Right ventricle myocardium inferior (tissue), 1 donor: ENCODE measurements at places on chromosomes 7 and 10.
A peak's percentile ranks its signal among the peaks of the same experiment; 100 is the strongest.

DNA sequence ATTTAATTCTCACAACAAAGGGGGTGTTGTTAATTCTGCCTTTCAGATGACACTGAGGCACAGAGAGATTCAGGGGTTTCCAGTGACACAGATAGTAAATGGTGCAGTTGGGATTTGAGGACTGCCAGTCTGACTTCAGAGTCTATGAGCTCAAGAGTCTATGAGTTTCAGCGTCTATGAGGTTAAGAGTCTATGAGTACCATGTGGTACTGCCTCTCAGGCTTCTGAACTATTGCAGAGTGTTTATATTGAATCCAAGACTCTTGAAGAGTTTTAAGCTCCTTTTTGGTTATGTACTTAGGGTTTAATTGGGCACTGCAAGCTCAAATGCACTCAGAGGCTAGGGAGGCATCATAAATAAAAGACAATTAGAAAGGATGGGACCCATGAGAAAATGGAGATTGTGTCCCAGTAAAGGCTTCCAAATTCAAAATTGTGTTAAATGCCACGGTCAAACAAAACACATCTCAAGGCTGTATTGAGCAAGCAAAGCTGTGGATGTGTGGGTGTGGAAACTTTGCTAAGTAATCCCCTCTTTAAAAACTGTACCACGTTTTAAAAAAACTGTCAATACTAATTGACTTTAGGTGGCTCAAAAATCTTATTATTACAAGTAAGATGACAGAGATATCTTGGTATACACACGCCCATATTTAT is 123.9 kb upstream of the FAM171A1 start:
- DNase-seq = no peak

DNA sequence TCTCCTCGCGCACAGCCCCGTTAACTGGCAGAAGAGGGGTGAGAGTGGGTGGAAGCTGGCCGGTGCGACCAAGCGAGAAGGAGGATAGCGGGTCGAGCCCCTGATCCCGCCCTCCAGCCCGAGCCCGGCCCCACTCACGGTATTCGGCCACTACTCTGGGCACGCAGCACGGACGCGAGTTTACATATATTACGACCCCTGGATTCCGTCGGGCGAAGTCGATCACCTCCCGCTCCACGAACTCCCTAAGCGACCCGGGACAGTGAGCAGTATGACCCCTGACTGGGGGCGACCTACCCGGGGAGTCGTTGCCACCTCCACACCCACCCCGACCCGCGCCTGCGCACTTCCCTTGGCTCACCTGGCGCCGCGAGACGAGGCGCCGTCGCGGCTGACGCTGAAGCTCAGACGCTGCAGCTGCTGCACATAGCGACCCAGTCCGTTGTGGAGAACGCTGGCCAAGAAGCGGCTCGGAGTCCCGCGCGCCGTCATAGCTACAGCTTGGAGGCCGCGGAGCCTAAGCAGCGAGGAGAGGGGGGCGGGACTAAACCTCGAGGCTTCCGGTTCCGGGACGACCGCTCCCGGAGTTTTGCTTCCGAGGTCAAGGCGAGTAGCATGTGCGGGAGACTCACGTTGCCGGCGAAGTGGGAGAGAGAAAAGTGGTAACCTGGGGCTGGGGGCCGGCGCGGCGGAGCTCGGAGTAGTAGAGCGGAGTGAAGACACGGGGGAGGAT is at the start of the genes MRPL43 and TWNK:
MRPL43 (minus strand) TSS at position 546 of the 733 bp plus-strand sequence; CDS start at position 492, 54 bp downstream.
TWNK (plus strand) TSS at position 592 of the 733 bp plus-strand sequence. CDS start 668 bp downstream, outside the sequence.
- DNase-seq = peak; percentile 93

DNA sequence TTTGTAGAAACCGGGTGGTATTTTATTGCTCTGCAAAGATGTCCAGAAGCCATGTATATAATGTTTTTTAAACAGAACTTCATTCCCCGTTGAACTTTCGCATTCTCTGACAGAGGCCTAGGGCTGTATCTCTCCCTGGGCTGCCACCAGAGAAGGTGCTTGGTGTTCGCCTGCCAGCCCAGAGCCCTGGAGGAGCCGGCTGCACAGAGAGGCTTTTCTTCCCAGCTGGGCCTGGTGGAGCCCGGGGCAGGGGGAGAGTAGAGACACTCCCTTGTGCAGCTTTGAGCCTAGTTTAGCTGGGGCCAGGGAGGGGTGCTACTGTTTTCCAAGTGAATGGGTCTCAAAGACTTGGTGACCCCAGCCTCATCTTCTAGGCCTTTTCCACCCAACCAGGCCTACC is 13.6 kb upstream of the TRIM8 start:
- no peak for DNase-seq

GRCh38 chr10:124975977-124976514 is 34.1 kb downstream of the ZRANB1 start:
- DNase-seq = no peak

DNA sequence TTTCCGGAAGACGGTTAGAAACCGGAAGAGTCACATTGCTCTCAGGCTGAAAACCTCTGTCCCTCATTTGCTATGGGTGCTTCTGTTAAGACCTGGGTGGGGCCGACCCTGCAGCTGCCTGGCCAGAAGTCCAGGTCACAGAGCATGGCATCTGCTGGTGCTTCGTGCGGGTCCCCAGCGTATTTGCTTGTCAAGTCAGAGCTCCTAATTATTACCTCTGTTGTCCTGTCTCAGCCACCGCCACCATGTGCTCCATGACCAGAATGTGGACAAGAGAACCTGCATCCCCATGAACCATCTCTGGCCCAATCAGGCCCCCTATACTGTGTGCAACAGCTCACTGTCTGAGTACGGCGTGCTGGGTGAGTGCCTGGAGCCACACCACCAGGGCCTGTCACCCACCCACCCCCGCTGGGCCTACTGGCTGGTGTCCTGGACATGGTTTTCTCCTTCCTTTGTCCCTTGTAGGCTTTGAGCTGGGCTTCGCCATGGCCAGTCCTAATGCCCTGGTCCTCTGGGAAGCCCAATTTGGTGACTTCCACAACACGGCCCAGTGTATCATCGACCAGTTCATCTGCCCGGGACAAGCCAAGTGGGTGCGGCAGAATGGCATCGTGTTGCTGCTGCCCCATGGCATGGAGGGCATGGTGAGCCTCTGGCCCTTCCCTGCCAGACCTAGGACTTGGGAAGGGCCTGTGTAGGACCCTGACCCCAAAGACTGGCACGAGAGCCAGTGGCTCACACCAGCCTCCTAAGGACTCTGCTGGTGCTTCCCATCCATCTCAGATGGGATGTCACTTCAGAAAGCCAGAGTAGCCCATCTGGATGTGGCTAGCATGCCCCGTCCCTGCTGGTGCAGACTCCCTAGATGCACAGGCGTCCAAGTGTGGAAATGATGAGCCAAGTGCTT is 51.3 kb upstream of the ZMIZ2 start:
- no peak for DNase-seq

GRCh38 chr7:12549106-12549505 is 21.4 kb upstream of the SCIN start:
- DNase-seq = no peak

- peak; percentile 91 for DNase-seq
These were observed at the start of gene GNG11 for GRCh38 chr7:93921607-93922566. Gene GNG11, plus strand, starts transcription at chr7:93921735. Its CDS starts 403 bp downstream, at chr7:93922138.

DNA sequence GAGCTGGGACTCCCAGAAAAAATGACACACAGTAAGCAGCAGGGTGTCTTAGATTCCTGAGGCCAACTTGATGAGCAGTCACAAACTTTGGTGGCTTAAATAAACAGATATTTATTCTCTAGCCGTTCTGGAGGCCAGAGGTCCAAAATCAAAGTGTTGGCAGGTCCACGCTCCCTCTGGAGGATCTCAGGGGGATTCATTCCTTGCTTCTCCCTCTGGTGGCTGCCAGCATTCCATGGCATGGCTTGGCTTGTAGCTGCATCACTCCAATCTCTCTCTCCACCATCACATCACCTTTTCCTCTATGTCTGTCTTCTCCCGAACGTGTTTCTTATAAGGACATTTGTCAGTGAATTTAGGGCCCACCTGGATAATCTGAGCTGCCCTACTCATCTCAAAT is 98.4 kb downstream of the OSBPL3 start:
- no peak for DNase-seq

DNA sequence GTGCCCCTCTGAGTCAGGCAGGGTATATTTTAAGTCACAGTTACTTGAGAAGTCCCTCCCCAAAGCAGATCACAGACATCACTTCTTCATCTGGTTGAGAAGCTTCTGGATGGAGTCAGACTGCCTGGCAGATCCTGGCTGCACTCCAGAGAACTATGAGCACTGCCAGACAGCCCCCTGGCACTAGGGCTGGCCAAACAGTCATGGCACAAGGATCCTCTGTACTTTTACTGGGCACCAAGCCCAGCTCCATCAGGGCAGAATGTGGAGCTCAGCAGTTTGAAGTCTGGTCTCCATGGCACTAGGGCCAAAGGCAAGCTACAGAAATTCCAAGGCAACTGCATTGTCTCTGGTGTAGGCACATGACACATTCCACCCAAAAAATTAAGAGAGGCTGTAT is 162.1 kb downstream of the NRG3 start:
- DNase-seq = no peak

DNA sequence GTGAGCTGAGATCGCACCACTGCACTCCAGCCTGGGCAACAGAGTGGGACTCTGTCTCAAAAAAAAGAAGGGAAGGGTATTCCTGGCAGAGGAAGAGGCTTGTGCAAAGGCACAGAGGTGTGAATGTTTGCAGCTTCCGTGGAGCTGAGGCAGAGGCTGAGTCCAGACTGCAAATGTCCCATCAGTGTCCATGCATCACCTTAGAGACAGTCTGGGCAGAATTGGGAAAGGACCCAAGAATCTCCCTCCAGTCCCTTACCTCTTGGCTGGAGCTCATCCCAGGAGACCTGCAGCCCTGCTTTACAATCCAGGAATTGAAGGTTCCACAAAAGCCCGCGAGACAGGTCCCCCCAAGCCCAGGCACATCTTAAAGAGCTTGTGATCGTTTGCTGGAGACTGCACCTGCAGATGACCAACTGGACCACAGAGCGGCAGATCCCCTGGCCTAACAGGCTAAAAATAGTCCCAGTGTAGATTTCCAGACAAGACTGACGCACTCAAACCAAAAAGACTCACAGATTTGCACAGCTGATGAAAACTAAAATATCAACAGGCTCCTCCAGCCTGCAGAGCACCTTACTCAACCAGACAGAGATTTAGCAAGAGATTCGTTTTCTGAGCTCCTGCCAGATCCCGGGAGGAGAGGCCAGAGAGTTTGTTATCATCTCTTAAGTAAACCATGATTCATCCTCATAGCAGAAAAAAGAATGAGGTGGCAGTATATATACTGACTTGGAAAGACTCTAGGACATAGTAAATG is 22.9 kb upstream of the NANOS1 start:
- DNase-seq = no peak

DNA sequence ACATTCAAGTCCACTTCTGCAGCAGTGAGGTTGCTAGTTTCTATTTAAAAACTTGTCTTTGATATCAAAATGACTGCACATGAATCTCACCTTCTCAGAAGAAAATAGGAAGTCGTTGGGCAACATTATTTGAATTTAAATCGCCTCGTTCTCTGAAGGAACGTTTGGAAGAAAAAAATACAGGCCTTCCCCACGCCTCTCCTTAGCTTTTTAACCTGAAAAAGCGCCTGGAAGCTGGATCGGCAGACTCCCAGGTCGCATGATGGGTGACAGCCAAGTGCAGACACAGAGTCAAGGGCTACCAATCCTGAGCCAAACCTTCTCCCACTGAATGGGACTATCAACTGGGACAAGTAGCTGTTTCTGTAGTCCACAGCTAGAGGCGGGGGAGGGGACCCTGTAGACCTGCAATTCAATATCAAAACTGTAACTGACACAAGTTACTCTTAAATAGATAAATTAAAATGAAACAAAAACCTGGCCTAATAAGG is 2.2 kb downstream of the FAM53B start:
- no peak for DNase-seq

- DNase-seq = no peak
These were observed 21.8 kb upstream of the SEMA3C start for GRCh38 chr7:80940539-80941207.

DNA sequence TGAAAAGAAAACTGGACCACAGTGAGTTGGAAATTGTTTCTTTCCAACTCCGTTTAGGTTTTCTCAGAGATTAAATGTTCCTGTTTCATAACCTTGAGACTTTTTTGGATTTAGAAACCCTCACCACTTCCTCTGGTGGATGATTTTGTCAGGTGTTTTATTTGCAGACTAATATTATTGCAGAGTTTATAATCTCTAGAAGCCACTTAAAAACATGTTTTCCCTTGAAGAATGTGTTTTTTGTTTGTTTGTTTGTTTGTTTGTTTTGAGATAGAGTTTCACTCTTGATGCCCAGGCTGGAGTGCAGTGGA is 520 bp upstream of the MICU1 start:
- no peak for DNase-seq

GRCh38 chr7:155358948-155359712 is 61.5 kb downstream of the INSIG1 start:
- no peak for DNase-seq

- DNase-seq = peak; percentile 90
These were observed 74.1 kb downstream of the TACC2 start for GRCh38 chr10:122062831-122063674.

GRCh38 chr10:131022981-131023380 is 288.5 kb downstream of the TCERG1L start:
- DNase-seq = no peak

DNA sequence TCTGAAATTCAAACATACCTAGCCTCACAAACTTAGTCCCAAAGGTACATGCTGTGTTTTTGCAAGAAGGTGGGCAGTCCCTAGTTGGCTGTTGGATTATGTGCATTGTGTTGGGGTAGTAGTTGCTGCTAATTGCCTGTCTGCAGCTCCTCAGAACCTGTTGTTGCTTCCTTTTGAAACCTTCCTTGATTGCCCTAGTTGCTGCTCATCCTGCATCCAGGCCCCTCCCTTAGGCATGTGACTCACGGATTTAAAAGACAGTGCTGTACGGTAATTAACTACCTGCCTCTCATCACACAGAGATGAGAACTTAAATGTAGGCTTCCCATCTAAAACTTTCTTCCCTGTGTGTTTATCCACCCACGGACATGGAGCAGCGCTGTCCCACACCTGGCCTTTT is 67.7 kb downstream of the BMPR1A start:
- no peak for DNase-seq

DNA sequence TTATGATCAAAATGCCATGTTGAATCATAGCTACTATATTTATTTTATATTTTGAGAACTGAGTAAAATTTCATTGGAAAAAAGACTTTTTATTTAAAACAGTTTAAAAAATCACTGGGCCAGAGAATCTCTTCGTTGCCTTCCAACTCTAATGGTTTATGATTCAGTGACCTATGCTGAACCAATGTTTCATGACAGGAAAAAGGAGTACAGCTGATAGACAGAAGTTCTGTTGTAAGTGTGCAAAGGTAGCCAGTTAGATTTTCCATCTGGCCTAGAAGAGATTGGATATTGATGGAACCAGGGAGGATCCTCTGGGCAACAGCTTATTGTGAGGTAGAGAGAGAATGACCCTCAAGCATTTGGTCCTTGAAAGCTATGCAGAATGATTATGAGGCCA is 745.8 kb downstream of the SUGCT start:
- DNase-seq = no peak

GRCh38 chr10:644076-644942 is 45.2 kb downstream of the DIP2C start:
- peak; percentile 63 for DNase-seq
